ENCODE measurements at places on chromosomes 6 and 20.

DNA sequence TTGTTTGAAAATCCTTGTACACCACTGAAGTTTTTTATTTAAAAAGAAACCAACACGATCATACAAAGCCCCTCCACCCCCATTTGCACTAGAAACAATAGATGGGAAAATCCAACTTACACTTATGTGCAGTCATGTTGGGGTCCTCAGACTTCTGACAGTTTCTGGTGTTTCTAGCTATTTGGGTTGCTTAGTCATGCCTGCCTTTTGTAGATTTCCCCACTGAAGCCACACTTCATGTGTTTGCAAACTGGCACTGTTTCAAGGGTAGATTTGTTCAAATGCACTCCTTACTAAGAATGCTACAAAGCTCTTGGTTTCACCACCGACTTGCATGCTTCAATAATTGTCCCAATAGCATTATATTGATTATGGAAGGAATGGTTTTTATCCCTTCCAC is 1.5 kb downstream of the SH3BGRL2 start:
- DNase-seq, result no peak

DNA sequence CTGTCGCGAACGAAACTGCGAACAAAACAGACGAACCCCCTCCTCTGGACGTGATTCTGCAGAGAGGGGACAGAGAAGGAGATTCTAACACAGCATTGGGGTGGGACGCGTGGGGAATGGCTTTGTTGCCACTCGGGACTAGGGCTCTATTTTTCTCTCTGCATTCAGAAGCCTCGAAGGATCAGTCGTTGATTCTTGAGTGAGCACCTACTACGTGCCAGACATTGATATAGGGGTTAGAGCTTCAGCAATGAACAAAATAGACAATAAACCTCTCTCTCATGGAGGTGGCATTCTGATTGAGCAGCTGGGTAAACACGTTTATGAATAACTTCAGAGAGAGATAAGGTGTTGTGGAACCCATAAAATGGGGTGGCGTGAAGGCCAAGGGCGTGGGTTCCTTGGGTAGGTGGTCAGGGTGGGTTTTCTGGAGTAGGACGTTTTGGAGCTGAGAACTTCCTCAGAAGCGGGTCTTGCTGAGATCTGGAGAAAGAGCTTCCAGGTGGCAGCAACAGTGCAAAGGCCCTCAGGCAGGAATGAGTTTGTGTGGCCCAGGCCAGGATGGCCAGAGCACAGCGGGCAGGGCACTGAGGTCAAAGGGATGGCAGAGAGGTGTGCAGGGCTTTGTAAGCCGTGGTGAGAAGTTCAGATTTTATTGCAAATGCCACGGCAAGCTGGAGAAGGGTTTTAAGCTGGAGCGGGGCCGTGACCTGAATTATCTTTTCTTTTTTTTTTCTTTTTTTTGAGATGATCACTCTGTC is 884 bp downstream of the SLC2A10 start:
- DNase-seq, result no peak

DNA sequence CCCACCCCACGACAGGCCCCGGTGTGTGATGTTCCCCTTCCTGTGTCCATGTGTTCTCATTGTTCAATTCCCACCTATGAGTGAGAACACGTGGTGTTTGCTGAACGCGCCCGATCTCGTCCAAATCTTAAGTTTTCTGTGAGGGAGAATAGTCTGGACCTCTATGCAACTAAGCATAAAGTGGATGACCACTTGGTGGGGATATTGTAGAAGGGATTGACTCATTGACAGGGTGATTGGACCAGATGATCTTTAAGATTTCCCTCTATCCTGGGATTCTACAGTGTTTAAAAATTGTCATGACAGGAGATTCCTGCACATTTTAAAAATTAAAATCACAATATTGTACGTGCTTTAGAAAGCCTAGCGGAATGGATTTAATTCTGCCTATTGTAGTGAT is 141.3 kb downstream of the TRMT11 start:
- peak; percentile 15 for DNase-seq

DNA sequence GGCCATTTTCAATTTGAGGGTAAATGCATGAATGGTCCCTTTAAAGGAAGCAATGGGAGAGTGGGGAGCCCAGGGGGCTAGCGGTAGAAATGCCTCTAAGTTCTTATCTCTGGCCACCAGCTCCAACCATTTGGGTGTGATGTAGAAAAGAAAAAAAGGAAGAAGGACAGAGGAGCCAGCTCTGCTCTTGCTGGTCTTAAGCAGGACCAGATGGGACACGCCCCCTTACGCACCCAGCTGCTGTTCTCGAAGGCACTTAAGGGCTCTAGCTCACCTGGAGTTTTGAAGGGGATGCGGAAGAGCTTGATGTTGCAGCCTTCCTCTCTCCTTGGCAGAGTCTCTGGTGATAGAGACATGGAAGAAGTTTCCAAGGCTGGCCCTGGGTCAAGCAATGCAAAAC is 59.5 kb upstream of the RNF144B start:
- peak; percentile 12 for DNase-seq

- peak; percentile 4 for DNase-seq
Measured at GRCh38 chr6:3939964-3940363, 90.8 kb downstream of the FAM50B start.

Measured in NB4 (cell line).